ENCODE measurements at places on chromosomes 16 and 17.

DNA sequence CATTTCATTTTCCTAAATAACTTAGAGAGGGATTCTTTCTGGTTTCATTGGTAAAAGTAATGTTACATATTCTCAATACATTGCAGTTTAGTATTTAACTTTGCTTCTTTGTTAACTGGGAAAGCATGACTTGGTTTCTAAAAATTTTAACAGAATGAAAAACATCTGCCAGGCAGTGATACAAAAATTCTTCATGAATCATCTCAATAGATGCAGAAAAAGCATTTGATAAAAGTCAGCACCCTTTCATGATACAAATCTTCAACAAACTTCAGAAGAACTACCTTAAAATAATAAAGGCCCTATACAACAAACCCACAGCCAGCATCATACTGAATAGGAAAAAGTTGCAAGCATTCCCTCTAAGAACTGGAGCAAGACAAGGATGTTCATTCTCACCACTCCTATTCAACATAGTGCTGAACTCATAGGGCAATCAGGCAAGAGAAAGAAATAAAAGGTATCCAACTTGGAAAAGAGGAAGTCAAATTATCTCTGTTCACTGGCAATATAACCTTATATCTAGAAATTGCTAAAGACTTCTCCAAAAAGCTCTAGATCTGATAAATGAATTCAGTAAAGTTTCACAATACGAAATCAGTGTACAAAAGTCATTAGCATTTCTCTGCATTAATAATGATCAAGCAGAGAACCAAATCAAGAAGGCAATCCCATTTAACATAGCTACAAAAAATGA, 50.4 kb downstream of the SLFN5 start:
- DNase-seq: no peak

- no peak for DNase-seq
Measured at GRCh38 chr16:7866144-7866543, 533.5 kb downstream of the RBFOX1 start.

- no peak for DNase-seq
Measured at GRCh38 chr16:88558457-88559442, 11.5 kb upstream of the ZC3H18 start.

DNA sequence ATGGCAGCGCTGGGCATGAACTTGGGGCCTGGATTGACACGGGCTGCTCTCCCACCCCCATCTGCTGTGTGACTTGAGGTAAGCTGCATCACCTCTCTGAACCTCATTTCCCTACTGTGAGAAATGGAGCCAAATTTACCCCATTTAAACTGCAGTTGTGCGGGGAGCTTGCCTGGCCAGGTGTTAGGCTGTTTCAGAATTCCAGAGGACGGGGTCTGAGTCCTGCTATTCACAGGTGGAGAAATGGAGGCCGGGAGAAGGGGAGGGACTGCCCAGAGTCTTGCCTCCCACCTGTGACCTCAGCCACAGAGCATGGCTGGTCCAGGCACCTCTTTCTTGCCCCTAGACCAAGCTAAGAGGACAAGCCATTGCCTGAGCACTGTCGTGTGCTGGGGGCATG, 12.8 kb downstream of the KCNJ12 start:
- no peak for DNase-seq

GRCh38 chr16:3718019-3718391, 681 bp upstream of the TRAP1 start:
- DNase-seq: no peak

DNA sequence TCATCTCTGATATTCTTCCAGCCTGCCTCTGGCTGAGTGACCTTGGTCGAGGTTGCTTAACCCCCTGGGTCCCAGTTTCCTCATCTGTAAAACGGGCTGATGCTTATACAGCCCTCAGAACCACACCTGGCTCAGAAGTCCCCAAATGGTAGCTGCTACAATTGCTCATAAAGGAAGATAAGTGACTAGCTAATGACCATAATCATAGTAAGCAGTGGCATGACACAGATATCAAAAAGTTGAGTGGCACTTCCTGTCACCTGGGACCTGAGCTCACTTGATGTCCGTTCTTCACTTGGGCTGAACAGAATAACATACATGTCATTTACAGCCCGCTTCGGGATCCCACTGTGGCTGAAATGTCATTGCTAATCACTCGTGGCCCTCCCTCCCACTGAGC, 1.8 kb downstream of the MGRN1 start:
- no peak for DNase-seq

- DNase-seq: no peak
Measured at GRCh38 chr17:46772475-46773220, 45.8 kb downstream of the WNT3 start.

DNA sequence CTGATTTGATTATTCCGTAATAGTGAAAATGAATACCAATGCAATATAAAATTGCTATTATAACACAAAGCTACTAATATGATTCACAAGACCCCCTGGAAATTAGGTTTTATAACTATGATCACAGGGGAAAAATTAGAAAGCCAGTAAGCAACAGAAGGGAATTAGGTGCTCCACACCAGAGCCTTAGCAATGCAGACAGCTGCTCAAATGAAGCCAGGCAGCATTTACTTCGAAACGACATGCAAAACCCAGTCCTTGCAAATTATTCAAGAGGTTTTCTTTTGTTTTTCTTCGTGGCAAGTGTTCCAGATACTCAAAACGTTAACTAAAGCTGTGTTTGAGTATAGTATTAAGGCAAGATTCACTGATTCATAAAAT, 47.9 kb downstream of the TOX3 start:
- DNase-seq: no peak

DNA sequence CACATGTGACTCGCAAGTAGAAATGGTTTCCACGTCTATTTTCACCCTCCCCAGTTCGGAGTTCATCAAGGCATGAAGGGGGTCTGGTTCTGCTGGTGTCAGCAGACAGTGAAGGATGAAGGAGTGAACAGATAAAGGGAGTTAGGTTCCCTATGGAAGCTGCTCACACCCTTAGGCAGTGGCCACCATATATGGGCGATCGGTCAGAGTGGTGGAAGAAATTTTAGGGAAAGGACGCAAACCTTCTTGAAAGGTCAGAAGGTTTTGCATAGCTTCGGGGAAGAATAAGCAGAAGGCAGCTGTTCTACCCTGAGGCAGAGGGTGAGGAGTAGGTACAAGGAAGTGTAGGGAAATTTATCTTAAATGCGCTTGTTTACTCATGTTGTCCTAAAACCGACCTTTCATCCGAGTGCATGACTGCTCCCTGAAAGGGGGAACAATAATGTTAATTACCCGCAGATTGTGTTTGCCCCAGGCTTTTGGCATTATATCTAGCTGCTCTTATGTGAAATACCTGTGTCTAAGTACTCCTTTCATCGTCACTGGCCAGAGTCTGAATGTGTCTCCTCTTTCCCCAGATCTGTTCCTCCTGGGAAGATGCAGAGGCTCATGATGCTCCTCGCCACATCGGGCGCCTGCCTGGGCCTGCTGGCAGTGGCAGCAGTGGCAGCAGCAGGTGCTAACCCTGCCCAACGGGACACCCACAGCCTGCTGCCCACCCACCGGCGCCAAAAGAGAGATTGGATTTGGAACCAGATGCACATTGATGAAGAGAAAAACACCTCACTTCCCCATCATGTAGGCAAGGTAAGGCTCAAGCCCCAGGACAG, 12.5 kb downstream of the CDH5 start:
- no peak for DNase-seq

GRCh38 chr17:57166803-57167202, 81.8 kb downstream of the AKAP1 start:
- no peak for DNase-seq

DNA sequence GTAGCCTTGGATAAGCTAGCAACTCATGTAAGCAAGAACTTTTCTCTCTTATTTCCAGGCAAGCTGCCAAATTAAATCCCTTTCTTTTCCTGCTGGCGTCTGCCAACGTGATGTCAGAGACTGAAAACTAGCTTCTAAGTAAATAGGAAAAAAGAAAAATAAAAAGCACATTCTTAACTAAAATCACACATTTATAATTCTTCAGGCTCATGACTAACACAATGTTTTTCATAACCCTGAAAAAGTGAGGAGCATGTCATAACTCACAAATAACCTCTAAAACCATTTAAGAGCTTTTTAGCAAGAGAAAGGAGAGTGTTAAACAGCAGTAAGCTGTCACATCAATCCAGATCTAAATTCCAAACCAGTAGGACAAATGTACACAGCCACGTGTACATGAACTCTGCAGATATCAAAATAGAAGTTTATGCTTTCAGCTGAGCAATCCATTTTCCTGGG, 110.0 kb downstream of the N4BP1 start:
- DNase-seq: no peak

DNA sequence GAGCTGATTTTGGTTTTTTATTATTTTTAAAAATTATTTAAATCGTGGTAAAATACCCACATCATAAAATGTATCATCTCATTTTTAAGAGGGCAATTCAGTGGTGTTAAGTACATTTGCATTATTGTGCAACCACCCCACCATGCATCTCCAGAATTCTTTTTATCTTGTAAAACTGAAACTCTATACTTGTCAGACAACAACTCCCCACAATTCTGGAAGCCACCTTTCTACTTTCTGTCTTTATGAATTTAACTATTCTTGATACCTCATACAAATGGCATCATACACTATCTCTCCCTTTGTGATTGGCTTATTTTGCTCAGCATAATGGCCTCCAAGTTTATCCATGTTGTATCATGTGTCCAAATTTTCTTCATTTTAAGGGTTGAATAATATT, 97.9 kb downstream of the HS3ST3B1 start:
- DNase-seq: no peak

- DNase-seq: no peak
Measured at GRCh38 chr16:81307770-81308169, 7.0 kb upstream of the GAN start.

- DNase-seq: no peak
Measured at GRCh38 chr17:66491213-66491612, 188.8 kb downstream of the PRKCA start.

GRCh38 chr17:47831934-47832327, 461 bp downstream of the LRRC46 start:
- no peak for DNase-seq

- no peak for DNase-seq
Measured at GRCh38 chr16:57923841-57924240, 47.1 kb downstream of the CNGB1 start.

DNA sequence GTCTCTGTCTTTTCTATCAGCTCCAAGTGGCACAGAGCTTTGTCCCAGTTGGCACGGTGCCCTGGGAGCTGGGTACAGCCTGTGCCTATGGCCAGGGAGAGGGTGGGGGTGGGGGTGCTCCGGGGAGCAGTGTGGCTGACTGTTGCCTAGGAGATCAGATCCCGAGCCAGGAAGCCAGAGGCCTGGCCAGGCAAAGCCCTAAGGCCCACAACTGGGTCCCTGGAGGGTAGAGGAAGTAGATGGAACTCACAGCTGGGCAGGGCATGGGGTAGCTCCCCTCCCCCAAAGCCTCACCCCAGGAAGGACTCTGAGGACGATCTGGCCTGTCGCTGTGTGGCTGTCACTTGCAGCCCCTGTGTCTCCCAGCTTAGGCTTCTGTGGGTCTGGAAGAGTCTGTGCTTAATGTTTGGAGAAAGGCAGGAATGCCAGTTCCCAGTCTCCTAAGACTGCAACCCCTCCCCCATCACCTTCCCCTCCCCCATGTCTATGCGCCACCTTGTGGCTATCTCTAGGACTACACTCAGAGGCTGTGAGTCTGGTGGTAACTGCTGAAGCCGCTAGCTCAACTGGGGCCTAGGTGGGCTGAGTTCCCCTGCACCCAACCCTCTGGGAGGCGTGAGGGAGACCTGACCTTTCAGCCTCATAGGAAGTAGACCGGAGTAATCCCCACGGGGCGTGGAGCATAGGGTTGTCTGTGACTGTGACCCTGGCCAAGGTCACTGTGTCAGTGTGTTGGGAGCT, 12.6 kb downstream of the THRA start:
- peak; percentile 48 for DNase-seq

GRCh38 chr17:31249835-31250141, 47.3 kb downstream of the OMG start:
- no peak for DNase-seq

- DNase-seq: no peak
Measured at GRCh38 chr17:70187383-70187782, 18.1 kb downstream of the KCNJ2 start.

GRCh38 chr17:3963237-3964201, 718 bp downstream of the ATP2A3 start:
- peak; percentile 48 for DNase-seq

DNA sequence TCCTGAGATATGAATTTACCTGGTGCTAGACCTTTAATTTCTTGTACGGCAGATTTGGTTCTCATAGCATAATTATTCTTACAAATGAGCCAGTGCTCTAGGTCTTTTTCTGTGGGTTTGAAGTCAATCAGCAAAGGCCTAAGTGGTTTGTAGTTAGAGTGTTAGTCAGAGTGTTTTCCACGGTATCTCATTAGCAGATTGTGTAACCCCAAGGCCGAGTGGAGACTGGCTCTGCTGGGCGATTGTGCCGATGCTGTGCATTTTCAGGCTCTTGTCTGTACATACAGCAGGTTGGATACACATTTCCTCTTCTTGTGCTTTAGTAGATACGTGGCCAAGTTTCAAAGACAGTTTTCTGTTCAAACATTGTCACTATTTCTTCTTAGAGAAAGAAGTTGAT, 78.6 kb upstream of the CA10 start:
- no peak for DNase-seq

- no peak for DNase-seq
Measured at GRCh38 chr16:74500907-74501306, 79.6 kb upstream of the CLEC18B start.

- no peak for DNase-seq
Measured at GRCh38 chr16:22971346-22971924, 157.5 kb downstream of the HS3ST2 start.

- peak; percentile 32 for DNase-seq
Measured at GRCh38 chr16:58628845-58629732, 537 bp downstream of the CNOT1 start.

DNA sequence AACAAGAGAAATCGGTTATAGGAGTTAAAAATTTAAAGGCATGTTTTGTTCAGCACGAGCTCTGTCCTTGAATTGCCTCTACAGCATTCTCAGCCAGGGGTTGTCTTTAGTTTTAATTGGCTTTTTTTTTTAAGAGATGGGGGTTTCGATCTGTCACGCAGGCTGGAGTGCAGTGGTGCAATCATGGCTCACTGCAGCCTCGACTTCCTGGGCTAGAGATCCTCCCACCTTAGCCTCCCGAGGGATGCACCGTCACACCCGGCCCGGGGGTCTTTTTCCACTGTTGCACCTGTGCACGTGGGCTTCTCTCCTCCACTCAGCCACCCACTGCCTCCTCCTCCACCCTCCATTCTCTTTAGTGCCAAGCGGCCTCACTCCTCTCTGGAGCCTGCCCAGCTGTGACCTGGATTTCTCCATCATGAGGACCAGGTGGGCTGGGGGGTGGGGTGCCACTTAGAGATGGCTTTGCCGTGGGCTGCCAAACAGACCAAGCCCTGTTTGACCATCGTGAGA, 106.8 kb upstream of the SEC14L1 start:
- DNase-seq: no peak

DNA sequence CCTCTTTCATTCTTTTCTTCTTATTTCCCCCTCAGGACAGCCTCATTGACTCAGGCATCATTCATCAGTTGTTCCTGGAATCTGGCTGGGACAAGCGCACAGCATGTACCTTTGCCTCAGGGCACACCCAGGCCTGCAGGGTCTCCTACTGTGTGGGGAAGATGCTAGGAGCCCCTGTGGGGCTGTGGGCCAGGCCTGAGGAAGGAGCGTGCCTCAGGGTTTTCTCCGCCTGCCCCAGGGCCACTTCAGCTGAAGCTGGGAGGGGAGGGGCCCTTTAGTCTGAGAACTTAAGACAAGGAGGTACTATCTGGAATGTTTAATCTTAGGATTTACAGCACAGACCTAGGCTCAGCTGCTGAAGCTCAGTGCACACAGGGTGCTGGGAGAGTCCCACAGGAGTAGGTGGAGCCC, 7.9 kb downstream of the ELMO3 start:
- no peak for DNase-seq

- DNase-seq: no peak
Measured at GRCh38 chr17:15377200-15377599, 35.8 kb upstream of the TEKT3 start.
